Stimulated activated CD4-positive, alpha-beta T cell treated with anti-CD3 and anti-CD28 coated beads, Interleukin-4, amount 100 ng/mL, for 48 hours (primary cell): ENCODE measurements at places on chromosomes 13 and 19.

DNA sequence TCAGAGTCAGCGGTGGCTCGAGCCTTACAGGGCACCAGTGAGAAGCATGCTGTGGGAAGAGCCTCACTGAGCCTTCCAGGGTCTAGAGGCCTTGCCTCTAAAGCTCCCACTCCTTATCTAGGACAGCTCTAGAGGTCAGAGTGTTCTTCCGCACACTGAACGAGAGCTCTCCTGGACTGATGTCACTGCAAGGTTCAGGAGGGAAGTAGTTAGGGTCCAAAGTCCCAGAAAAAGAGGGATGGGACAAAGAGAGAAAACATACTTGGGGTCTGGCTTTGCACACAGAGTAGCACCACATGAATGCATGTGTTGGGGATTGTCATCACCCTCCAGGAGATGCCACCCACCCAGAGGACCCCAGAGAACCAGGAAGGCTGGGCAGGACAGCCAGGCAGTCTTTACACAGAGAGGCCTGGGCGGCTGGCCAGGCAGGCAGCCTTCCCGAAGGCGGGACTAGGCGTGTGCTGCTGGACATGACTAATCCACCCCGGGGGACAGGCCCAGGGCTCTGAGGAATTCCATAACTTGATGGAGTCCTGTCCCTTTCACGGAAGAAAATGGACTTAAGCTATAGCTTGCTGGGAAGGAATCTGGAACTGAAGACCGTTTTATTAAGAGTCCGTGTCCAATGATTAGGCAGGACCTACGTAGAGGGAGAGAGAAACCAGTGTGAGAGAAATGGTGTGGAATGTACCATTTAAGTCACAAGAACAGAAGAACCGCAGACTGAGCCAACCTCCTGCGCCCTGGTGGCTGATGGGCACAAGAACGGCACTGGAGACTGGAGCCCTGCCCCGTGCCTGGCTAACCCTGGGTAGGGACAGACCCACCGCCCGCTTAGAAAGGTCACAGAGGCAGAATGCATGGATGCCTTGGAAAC is 16.6 kb upstream of the EPHX3 start:
- no peak for DNase-seq

DNA sequence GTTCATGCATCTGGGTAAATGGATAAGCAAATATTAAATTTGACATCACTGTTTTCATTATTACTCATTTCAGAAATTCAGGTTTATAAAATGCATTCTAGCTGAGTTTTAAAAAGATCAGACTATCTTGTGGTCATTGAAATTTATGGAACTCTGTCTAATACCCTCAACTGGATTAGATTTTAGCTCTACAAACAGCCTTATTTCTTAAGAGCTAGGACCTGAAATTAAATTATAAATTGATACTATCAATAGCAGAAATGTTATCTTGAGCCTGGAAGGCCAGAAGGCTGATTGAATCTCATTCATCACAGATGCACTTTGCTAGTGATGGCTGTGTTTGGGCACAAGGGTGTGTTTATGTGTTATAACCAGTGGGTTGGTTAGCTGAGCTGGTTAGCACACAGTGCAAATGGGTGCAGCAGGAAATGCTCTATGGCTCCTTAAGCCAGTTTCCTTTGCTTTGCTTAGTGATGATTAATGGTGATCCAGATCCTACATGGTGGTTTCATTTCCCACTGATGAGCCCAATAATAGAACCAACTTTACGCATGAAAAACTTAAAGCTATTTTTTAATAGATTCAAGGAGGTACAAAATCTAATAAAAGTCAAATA is 310.8 kb upstream of the KLF12 start:
- no peak for DNase-seq

DNA sequence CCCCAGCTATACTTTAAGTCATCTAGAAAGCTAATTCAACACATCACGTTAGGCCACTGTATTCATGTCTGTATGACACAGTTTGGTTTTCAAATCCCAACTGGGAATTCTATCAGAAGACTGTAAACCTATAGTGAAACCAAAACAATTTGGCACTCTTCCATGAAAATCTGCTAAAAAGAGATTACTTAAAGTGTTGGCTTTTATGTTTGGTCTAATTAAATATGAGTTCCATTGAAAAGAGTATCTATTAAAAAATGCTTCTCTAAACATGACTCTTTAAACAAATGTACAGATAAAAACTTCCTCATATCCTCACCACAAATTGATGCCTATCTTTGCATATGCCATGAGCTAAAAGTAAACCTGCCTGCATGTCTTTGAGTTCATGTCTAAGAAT is 25.4 kb downstream of the PCDH9 start:
- DNase-seq = no peak

DNA sequence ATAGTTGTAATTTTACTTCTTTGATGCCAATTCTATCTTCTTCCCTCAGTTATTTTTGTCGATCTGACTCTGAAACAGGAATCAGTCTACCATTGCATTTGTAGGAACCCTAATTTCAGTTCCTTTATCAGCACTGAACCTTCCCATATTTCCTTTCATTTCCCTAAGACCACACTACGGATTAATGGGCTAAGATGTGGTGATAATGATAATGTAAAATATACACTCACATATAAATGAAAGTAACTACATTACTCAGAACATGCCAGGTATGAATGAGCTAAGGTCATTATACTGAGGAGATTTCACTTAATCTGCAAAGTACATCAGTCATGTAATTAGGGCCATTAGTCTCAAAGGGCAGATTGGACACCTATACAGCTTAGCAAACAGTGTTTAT is 60.2 kb upstream of the RFC3 start:
- DNase-seq = no peak

- DNase-seq = no peak
These were observed 36.3 kb upstream of the MLNR start for GRCh38 chr13:49183672-49184325.

- no peak for DNase-seq
These were observed 40.6 kb downstream of the DPF1 start for GRCh38 chr19:38183251-38183897.

- DNase-seq = no peak
These were observed 61.1 kb upstream of the NPAS1 start for GRCh38 chr19:46958532-46958931.

DNA sequence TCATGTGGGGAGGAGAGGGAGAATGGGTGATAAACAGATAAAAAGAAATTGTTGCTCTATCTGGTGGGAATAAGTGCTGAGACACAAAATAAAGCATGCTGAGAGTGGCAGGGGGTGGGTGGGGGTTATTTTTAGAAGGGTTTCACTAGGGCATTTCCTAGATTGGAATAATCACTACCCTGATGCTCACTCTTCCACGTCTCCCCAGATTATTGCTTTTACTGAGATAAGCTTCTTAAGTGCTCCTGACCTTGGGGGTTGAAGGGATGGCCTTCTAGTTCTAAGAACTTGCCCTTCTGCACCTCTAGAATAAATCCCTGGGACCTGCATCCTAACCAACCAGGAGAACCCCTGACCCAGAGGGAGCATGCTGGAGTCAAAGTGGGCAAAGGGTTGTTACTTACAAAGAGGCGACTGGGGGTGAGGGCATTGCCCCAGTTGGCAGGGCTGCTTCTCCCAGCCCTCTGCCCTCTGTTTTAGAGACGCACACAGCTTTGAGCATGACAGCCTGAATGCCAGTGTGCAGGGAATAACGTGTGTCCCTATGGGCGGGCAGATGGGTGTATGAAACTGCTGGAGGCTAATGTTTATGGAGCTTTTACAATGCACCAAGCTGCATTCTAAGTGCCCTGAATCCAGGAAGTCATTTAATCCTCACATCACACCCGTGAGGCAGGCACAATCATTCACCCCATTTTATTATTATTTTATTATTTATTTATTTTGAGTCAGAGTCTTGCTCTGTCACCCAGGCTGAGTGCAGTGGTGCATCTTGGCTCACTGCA is 743 bp downstream of the RDH8 start:
- DNase-seq = no peak

DNA sequence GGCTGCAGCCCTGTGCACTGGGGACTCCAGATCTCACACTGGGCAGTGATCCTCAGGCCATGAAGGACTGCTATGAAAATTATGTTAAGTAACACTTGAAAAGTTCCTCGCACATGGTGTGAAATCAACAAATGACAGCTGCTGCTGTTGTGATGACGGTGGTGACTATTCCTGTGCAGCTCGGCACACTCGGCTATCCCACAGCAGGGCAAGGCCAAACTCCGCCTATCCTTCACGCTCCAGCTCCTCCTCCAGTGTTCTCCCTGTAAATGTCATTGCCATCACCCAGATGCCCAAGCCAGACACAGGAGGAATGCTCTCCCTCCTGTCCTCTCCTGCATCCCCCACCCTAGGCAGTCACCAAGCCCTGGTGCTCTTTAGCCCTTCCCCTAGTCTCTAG is 31.3 kb downstream of the GRIK5 start:
- DNase-seq = no peak

DNA sequence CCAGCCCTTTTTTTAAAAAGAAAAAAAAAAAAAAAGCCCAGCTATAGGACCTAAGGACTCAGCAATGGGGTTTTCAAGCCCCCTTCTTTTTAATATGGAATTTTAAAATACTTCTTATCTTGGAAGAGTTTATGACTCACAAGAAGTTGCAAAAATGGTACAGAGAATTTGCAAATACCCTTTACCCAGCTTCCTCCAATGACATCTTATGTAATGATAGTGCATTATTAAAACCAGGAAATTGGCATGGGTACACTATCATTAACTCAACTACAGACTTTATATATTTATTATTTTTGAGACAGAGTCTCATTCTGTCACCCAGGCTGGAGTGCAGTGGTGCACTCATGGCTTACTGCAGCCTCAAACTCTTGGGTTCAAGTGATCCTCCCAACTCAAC is 16.1 kb downstream of the TMEM38A start:
- no peak for DNase-seq

DNA sequence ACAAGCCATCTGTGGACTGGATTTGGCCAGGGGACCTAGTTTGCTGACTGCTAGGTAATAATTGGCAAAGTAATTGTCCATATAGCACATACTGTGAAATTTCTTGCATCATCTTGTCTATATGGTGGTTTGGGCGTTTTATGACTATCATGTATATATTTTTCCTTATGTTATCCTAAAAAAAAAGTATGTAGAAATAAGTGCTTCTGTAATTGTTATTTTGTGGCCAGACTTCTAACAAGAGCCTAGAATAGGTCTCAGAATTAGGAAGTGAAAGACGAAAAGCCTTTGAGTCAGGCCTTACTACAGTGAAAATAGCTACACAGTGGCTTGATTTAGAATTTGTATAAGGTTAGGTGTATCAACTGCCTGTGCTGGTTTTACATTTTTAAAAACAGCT is 4.2 kb downstream of the FNDC3A start:
- DNase-seq = no peak

DNA sequence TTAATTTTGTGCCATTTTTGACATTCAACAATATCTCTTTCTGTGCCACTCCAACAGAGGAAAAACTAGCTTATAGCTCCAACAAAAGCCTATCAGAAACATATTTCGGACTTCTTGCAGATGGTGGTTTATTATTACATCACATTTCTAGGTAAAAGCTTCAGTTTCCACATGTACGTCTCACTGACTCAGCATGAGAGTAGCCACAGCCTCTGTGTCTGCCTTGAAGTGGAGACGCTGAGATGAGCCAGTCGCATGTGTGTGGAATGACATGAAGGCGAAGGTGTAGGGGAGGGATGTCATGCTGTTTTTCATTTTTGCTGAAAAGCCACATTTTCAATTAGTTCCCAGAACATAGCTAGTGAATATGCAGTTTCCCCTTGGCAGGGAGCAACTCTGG is 598.6 kb downstream of the EFNB2 start:
- DNase-seq = no peak

DNA sequence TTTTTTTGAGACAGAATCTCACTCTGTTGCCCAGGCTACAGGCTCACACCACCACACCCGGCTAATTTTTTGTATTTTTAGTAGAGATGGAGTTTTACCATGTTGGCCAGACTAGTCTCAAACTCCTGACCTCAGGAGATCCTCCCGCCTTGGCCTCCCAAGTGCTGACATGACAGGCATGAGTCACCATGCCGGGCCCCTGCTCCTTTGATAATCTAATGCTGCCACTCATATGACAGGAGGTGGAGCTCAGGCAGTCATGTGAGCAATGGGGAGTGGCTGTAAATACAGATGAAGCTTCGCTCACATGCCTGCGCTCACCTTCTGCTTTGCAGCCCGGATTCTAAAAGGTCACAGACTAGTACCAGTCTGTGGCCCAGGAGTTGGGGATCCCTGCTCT is 25.1 kb downstream of the ARHGEF18 start:
- DNase-seq = no peak

DNA sequence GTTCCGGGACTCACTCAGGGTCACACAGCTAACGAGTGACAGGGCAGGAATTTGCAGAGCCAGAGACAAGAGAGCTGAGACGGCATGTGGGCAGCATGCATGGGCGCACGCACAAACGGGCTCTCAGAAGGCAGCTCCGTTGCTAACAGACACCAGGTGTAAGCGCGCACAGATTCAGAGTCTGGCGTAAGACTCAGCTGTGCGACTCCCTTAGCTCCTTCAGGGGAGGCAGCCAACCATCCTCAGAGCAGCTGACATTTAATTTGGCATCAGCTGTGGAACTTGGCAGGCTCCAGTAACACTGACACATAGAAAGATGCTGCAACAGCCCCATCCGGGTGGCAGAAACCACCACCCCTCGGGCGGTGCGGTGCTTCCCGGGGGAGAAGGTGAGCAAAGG is 7.5 kb upstream of the TM6SF2 start:
- DNase-seq = no peak

- DNase-seq = no peak
These were observed 8.4 kb downstream of the CLASRP start for GRCh38 chr19:45047188-45047797.

DNA sequence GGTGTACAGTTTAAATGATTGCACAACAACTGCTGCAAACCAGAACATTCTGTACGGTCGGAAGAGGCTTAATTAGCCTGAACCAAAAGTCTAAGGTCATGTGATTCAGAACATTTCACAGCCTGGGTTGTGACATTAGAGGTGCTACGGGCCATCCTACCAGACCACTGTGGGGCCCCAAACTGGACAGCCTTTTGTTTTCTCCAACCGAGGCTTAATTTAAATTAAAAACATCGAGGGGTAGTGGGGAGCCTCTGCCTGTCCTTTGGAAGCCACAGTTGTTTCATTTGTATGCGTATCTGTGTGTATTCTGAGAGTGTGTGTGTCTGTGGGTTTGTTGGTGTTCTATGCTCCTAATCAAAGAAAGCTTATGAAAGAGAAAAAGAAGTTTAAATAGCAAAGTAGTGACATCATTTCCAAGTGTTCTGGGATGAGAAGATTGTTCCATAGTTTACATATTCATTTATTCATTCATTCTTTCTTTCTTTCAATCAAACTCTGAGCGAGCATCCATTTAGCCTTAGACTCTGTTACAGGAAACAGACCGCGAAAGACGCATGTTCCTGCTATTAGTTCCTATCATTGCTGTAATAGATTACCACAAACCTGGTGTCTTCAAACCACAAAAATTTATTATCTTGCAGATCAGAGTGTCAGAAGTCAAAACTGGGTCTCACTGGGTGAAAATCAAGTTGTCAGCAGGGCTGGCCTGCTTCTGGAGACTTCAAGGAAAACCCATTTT is 444.8 kb downstream of the FOXO1 start:
- no peak for DNase-seq

DNA sequence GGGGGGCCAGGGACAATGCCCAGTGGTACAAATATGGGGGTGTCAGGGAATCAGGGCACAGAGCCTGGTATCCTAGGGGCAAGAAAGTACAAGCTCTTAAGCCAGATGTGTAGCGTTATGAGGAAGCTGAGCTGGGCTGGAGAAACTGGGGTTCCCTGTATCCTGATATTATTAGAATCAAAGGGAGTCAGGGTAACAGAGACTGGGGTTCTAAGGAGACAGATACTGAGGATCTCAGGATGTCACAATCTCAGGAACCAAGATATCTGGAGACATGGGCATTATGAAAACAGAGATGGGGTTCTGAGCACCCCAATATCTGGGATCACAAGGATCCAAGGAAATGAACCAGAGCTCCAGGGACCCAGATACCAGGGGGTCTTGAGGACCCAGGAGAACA is 784 bp downstream of the BCL3 start:
- DNase-seq = no peak
